ENCODE measurements at places on chromosomes 16 and 17. TPM values are rescaled to one million over a fixed set of nuclear protein-coding genes. Genes with fewer than 3 reads are reported as not detected.

Gene FAM171A2
- 0.70 TPM for total RNA-seq

GRCh38 chr16:28131181-28131580 lies 67.7 kb upstream of the GSG1L start:
- no peak for DNase-seq

Gene ACSM5
- total RNA-seq, result 1.5 TPM

GRCh38 chr17:79045001-79045729 lies 21.2 kb downstream of the C1QTNF1 start:
- DNase-seq, result no peak

GRCh38 chr17:81238490-81238814 lies 403 bp downstream of the TEPSIN start:
- no peak for DNase-seq

- no peak for DNase-seq
Measured at GRCh38 chr16:79278506-79278905, 322.0 kb downstream of the MAF start.

- DNase-seq, result no peak
Measured at GRCh38 chr17:16971458-16972338, at the start of gene TNFRSF13B. Gene TNFRSF13B (minus strand): TSS chr17:16972118. CDS start chr17:16972075, 43 bp downstream.

Gene CCL8
- not detected for total RNA-seq

GRCh38 chr17:7234083-7234951 lies at the start of gene DVL2:
Gene DVL2 (minus strand): TSS chr17:7234517. CDS start chr17:7234262, 255 bp downstream.
- peak; percentile 97 for DNase-seq

DNA sequence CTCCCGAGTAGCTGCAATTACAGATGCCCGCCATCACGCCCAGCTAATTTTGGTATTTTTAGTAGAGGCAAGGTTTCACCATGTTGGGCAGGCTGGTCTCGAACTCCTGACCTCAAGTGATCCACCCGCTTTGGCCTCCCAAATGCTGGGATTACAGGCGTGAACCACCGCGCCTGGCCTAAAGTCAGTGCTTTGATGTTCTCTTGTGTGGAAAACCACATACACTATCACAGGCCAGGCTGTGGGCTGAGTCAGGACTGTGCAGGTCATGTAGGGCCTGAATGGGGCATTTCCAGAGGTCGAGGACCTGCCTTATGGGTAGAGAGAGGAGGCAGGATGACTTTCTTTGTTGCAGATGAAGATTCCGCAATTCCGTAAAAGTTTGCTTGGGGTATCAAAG lies 5.1 kb upstream of the MT3 start:
- no peak for DNase-seq

GRCh38 chr17:79628861-79629547 lies 18.2 kb upstream of the RBFOX3 start:
- no peak for DNase-seq
